Naive thymus-derived CD4-positive, alpha-beta T cell (primary cell): ENCODE measurements at places on chromosomes 1 and 21. TPM values are rescaled to one million over a fixed set of nuclear protein-coding genes. Genes with fewer than 3 reads are reported as not detected.

GRCh38 chr1:11634365-11635192 lies 19.6 kb downstream of the FBXO2 start:
- H3K4me1 ChIP-seq: no peaks in the 10 kb centered on the region
- no peaks in the 10 kb centered on the region for H3K27me3 ChIP-seq
- H3K36me3 ChIP-seq: no peaks in the 10 kb centered on the region
- no peak for DNase-seq

- no peaks in the 10 kb centered on the region for H3K4me1 ChIP-seq
- H3K4me3 ChIP-seq: no peak overlapping the region
- H3K27ac ChIP-seq: no peak overlapping the region
- no peaks in the 10 kb centered on the region for H3K36me3 ChIP-seq
These were observed 3.8 kb downstream of the HMGB4 start for GRCh38 chr1:33867684-33868083.

DNA sequence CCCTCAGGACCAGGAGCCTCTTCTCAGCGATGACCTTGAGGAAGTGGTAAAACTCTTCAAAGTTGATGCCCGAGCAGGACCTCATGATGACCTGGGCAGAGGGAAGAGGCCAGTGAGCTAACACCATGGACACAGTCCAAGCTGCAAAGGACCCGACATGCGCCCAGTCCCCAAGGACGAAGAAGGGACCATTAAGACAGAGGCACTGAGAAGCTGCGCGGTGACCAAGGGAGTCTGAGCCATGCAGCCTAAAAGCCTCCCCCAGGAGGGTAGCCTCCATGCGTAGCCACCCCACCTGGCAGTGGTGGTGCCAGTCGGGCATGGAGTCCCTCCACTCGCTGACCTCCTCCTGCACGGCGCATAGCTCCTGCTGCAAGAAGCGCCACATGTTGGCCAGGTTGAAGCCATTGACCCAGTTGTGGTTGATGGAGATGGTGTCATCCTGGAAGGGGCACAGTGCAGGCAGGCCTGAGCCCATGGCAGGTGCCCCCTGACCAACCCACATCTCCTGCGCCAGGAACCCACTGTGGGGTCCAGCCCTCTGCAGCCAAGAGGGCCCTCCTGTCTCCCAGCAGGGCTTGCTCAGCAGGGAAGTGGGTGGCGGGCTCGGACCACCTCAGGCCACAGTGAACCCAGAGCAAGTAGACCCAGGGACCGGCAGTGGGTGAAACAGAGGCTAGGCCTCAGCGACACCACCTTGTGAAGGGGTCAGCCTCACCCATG lies 2.4 kb downstream of the JMJD4 start:
- H3K4me3 ChIP-seq: no peak overlapping the region
- DNase-seq: no peak
- H3K27ac ChIP-seq: no peak overlapping the region
- no peaks in the 10 kb centered on the region for H3K27me3 ChIP-seq
- H3K4me1 ChIP-seq: peaks cover 16% of the 10 kb centered on the region

The HCRTR1 gene
- not detected in 2 replicates for total RNA-seq

DNA sequence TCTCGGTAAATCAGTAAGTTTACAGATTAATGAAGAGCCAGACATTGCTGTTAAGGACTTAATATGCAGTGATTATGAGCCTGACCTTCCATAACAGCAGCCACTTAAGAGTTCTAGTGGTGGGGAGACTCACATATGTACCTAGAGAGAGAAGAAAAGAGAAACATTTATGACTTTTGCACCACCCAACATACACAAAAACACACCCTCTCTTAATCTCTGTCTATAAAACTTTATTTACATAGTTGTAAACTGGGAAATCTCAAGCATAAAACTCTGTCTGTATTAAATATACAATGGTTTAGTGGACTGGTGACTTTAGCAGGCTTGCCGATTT lies 347.4 kb upstream of the ADGRL2 start:
- no peaks in the 10 kb centered on the region for H3K4me1 ChIP-seq
- no peaks in the 10 kb centered on the region for H3K27me3 ChIP-seq
- no peak overlapping the region for H3K27ac ChIP-seq
- H3K4me3 ChIP-seq: no peak overlapping the region
- no peaks in the 10 kb centered on the region for H3K36me3 ChIP-seq

- DNase-seq: no peak
- no peak overlapping the region for H3K27ac ChIP-seq
- no peaks in the 10 kb centered on the region for H3K4me1 ChIP-seq
These were observed 14.6 kb upstream of the PKP1 start for GRCh38 chr1:201268604-201269151.

DNA sequence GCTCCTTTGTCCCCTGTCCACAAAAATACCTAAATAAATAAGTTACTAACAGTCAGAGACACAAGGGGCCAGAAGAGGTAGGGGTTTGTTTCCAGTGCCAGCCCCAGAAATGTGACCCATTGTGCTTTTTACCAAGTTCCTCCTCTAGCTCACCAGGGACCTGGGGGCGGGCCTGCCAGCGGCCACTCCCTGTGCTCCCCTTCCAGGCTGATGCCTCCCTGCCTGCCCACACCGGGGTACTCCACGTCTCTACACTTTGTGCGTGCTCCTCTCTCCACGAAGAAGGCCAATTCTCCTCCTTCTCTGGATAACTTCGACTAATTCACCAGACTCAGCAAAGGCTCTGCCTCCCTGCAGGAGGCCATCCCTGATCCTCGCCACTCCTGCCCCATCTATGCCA lies 72.1 kb downstream of the BCAR3 start:
- no peak overlapping the region for H3K4me3 ChIP-seq
- DNase-seq: no peak
- H3K36me3 ChIP-seq: no peaks in the 10 kb centered on the region

The FCRL2 gene
- total RNA-seq: 3.2 TPM

DNA sequence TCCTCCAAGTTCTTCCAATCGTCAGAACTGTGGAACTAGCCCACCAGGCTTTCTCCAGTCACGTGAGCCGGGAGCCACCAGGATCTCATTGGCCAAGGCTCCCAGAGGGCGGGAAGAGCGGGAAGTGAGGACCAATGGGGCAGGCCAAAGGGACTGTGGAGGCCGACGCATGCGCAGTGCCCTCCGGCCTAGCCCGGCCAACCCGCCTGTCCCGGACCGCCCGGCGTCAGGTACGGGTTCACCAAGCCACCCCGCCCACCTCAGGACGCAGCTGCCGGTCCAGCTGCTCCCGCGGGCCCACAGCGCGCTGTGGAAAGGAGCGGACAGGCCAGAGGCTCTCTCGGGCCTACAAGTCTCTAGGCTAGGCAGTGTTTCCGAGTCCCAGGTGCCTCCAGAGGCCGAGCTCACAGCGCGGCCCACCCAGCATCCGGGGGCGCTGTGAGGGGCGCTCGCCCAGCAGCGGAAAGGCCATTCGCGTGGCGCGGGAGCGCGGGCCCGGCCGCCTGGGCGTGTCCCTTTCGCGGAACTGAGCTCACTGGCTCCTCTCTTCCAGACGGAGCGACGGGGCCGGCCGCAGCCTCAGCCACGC lies 10.9 kb downstream of the OR14I1 start:
- no peak for DNase-seq
- H3K27ac ChIP-seq: no peak overlapping the region
- no peaks in the 10 kb centered on the region for H3K27me3 ChIP-seq
- H3K36me3 ChIP-seq: no peaks in the 10 kb centered on the region
- H3K4me3 ChIP-seq: no peak overlapping the region

The CFAP141 gene
- total RNA-seq: not detected

GRCh38 chr1:91308544-91308943 lies 96.1 kb downstream of the HFM1 start:
- H3K27me3 ChIP-seq: no peaks in the 10 kb centered on the region
- no peak overlapping the region for H3K4me3 ChIP-seq
- H3K4me1 ChIP-seq: no peaks in the 10 kb centered on the region
- DNase-seq: no peak
- no peaks in the 10 kb centered on the region for H3K36me3 ChIP-seq
- H3K27ac ChIP-seq: no peak overlapping the region

DNA sequence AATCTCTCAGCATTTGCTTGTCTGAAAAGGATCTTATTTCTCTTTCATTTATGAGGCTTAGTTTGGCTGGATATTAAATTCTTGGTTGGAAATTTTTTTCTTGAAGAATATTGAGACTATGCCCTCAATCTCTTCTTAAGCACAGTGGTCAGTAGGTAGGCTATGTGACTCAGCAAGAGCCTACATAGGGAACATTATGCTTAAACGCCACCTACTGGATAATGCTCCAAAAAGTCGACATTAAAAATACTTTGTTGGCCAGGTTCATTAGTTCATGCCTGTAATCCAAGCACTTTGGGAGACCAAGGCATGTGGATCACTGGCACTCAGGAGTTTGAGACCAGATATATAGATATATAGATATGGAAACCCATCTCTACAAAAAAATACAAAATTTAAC lies 678.0 kb upstream of the USP24 start:
- H3K36me3 ChIP-seq: no peaks in the 10 kb centered on the region
- DNase-seq: no peak
- no peaks in the 10 kb centered on the region for H3K27me3 ChIP-seq
- no peak overlapping the region for H3K27ac ChIP-seq

GRCh38 chr1:36134031-36134430 lies 9.0 kb upstream of the COL8A2 start:
- no peaks in the 10 kb centered on the region for H3K27me3 ChIP-seq
- H3K4me1 ChIP-seq: no peaks in the 10 kb centered on the region
- H3K4me3 ChIP-seq: no peak overlapping the region
- H3K27ac ChIP-seq: no peak overlapping the region
- peaks cover 10% of the 10 kb centered on the region for H3K36me3 ChIP-seq

- DNase-seq: peak; percentile 47
- H3K36me3 ChIP-seq: no peaks in the 10 kb centered on the region
- no peak overlapping the region for H3K27ac ChIP-seq
- no peak overlapping the region for H3K4me3 ChIP-seq
- H3K4me1 ChIP-seq: no peaks in the 10 kb centered on the region
- H3K27me3 ChIP-seq: no peaks in the 10 kb centered on the region
These were observed 22.9 kb downstream of the TSHB start for GRCh38 chr1:115052454-115053083.

DNA sequence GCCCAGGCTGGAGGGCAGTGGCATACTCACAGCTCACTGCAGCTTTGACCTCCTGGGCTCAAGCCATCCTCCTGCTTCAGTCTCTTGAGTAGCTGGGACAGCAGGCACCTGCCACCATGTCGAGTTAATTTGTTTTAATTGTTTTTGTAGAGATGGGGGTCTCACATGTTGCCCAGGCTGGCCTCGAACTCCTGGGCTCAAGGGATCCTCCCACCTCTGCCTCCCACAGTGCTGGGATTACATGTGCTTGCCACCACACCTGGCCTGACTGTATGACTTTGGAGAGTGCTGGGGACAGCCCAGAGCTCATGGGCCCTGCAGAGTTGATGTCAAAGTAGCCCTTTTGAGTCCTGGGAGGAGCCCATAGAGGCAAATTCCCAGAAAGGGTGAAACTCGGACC lies 1.8 kb downstream of the OBSCN start:
- no peak overlapping the region for H3K27ac ChIP-seq
- DNase-seq: no peak
- H3K4me3 ChIP-seq: no peak overlapping the region
- no peaks in the 10 kb centered on the region for H3K4me1 ChIP-seq

The HRNR gene
- total RNA-seq: not detected

- no peak for DNase-seq
- H3K27me3 ChIP-seq: no peaks in the 10 kb centered on the region
- no peak overlapping the region for H3K4me3 ChIP-seq
- H3K36me3 ChIP-seq: no peaks in the 10 kb centered on the region
- H3K4me1 ChIP-seq: no peaks in the 10 kb centered on the region
These were observed 495.0 kb upstream of the B3GALT2 start for GRCh38 chr1:193681422-193681821.

- peak overlapping the region; percentile 43 for H3K27ac ChIP-seq
- H3K4me3 ChIP-seq: no peak overlapping the region
These were observed 2.9 kb downstream of the ZBTB37 start for GRCh38 chr1:173871091-173871490.

- H3K4me3 ChIP-seq: no peak overlapping the region
- no peak overlapping the region for H3K27ac ChIP-seq
- no peaks in the 10 kb centered on the region for H3K36me3 ChIP-seq
- H3K4me1 ChIP-seq: no peaks in the 10 kb centered on the region
These were observed 19.8 kb downstream of the PGLYRP3 start for GRCh38 chr1:153292740-153293479.

The HPCA gene
- total RNA-seq: not detected

The GCSAML gene
- total RNA-seq: 0.08 TPM

The PANK4 gene
- 68.7 and 72.6 TPM in 2 replicates for total RNA-seq

The ELAVL4 gene
- total RNA-seq: 0.76 TPM

DNA sequence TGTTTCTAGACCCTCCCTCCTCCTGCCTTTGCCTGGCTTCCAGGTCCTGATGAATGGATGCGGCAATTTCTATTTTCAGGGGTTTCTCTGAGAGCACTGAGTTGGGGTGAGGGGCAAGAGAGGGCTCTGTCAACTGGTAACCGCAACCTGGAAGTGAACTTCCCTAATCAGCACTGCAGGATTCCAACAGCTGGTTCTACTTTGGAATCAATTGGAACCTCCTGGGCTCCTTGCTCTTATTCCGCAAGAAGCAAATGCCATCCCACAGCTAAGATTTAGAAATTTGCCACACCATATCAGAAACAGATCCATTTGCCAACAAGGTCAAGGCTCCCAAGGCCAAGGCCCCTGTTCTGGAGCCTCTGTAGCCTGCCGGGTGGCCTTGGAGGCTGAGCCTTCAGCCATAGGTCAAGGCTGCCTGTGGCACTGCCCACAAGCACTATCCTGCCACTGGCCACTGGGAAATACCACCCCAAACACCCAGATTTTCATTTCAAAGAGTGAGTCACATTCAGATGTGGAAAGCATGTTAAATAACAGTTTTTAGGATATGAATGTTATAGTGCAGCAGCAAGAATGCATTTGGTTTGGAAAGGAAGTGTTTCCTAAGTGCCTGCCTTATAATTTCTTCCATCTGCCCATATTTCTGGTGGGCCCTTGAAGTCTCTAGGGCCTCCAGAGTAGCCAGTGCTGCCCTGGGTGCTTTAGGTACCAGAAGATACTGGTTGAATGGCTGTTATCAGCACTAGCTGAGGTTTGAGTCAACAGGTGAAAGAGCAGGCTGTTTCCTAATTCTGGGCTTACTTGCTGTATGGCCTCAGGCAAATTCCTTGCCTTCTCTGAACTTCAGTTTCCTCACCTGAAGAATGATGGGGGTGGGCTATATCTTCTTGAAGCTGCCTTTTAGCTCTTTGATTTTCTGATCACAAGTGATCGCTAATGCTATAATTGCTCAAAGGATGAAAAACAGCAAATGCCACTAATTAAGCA lies 56.3 kb upstream of the JUN start:
- no peaks in the 10 kb centered on the region for H3K4me1 ChIP-seq
- H3K36me3 ChIP-seq: no peaks in the 10 kb centered on the region
- H3K27ac ChIP-seq: no peak overlapping the region
- H3K27me3 ChIP-seq: no peaks in the 10 kb centered on the region
- DNase-seq: no peak
- H3K4me3 ChIP-seq: no peak overlapping the region

DNA sequence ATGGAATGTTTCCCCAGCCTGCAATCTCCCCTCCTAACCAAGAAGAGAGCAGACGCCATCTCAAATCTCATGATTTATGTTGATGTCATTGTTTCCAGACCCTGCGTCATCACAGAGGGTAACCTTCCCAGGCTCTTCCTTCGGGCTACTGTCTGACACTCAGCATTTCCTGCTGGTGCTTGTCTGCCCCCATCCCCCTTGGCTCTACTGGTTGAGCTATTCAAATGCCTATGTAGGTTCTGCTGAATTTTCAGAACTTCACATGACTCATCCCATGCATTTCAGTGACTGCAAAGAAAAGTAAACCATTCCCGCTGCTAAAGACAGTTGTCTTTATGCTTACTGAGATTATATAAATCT lies 24.8 kb upstream of the ITPKB start:
- DNase-seq: no peak
- no peak overlapping the region for H3K27ac ChIP-seq
- H3K4me1 ChIP-seq: peaks cover 3% of the 10 kb centered on the region
- H3K4me3 ChIP-seq: no peak overlapping the region
- H3K27me3 ChIP-seq: no peaks in the 10 kb centered on the region
- H3K36me3 ChIP-seq: no peaks in the 10 kb centered on the region
